ENCODE measurements at places on chromosomes 16 and 17.

DNA sequence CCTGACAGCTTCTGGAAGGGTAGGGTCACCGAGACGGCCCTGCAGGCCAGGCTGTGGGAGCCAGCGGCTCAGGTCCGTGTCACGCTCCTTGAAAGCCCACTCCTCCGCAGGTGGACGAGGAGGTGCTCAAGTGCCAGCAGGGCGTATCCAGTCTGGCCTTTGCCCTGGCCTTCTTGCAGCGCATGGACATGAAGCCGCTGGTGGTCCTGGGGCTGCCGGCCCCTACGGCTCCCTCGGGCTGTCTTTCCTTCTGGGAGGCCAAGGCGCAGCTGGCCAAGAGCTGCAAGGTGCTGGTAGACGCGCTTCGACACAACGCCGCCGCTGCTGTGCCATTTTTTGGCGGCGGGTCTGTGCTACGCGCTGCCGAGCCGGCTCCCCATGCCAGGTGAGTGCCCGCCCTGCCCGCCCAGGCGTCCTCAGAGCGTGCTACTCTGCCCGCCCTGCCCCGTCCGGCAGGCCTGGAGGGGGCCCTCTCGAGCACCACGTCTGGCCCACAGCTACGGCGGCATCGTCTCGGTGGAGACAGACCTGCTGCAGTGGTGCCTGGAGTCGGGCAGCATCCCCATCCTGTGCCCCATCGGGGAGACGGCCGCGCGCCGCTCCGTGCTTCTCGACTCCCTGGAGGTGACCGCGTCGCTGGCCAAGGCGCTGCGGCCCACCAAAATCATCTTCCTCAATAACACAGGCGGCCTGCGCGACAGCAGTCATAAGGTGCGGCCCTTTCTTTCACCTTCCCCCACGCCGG lies 1.3 kb downstream of the NAGS start:
- DNase-seq: peak; percentile 37

DNA sequence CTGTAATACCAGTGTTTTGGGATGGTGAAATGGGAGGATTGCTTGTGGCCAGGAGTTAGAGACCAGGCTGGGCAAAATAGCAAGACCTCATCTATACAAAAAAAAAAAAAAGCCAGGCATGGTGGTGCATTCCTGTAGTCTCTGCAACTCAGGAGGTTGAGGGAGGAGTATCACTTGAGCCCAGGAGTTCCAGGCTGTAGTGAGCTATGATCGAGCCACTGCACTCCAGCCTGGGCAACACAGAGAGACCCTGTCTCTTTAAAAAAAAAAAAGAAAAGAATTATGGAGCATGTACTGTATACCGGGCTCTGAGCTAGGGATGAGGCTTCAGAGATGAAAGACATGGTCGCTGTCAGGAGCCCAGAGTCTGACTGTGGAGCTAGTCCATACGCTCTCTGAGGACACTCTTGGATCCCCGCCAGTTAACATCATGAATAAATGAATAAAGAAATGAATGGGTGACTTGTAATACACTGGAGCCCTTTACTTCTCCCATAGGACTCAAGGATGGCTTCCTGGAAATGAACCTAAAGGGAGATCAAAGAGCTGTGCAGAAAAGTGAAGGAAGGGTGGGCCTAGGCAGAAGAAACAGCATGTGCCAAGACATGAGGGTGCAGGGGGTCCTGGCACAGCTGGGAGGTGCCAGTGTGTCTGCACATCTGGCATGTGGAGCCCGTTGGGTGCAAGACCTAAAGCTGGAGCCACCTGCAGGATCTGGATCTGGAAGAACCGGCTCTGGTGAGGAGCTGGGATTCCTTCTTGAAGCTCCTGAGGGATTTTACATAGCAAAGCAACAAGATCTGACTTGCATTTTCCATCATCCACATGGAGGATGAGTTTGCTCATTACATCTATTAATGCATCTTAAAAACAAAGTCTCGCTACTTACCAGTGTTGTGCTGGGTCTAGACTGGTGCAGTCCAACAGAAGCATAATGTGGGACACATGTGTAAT lies 120.4 kb downstream of the IRX3 start:
- no peak for DNase-seq

DNA sequence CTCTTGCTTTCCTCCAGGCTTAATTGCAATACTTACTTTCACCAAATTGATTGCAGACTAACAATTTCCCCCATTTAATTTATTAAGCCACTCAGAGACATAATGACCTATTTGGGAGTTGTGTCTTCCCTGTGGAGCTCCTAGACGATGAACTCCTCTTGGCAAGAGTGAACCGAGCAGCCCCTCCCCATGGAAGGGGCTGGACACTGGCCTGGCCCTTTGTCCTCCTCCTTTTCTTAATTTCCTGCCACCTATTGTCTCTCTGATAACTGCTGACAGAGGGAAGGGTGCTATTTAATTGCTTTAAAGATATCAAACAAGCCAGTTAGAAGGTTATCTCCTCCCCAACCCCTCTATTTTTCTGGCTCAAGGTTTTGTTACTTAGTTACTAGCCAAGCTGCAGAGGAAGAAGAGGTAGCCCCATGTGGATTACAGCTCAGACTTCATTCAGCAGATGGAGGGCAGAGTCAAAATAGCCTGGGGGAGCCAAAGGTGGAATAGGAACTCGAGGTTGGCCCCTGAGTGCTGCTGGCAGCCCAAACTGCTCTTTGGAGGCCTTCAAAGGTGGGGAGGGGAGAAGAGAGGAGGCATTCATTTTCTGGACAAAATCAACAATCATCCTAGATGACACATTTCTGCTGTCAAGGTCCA lies 3.7 kb upstream of the SSTR2 start:
- DNase-seq: no peak

- DNase-seq: no peak
These were observed 29.8 kb downstream of the SLC47A2 start for GRCh38 chr17:19686400-19687090.

GRCh38 chr16:83727018-83727417 lies 80.8 kb upstream of the HSBP1 start:
- DNase-seq: no peak

GRCh38 chr16:11310997-11311561 lies 29.9 kb upstream of the PRM1 start:
- DNase-seq: no peak

DNA sequence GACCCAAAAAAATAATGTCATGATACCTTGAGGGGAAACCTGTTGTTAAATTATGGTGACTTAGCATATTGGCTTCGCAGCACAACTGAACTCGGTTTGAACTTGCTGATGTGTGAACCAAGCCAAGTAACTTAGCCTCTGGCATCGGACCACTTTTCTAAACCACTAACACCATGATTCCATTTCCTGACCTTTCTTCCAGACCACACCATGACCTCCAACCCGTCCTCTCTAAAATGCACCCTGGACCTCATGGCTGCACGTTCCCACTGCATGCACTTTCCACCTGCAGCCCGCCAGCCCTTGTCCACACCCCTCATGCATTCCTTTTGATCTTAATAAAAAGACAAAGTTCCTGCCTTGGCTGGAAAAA lies 29.3 kb downstream of the DYNLRB2 start:
- DNase-seq: no peak

DNA sequence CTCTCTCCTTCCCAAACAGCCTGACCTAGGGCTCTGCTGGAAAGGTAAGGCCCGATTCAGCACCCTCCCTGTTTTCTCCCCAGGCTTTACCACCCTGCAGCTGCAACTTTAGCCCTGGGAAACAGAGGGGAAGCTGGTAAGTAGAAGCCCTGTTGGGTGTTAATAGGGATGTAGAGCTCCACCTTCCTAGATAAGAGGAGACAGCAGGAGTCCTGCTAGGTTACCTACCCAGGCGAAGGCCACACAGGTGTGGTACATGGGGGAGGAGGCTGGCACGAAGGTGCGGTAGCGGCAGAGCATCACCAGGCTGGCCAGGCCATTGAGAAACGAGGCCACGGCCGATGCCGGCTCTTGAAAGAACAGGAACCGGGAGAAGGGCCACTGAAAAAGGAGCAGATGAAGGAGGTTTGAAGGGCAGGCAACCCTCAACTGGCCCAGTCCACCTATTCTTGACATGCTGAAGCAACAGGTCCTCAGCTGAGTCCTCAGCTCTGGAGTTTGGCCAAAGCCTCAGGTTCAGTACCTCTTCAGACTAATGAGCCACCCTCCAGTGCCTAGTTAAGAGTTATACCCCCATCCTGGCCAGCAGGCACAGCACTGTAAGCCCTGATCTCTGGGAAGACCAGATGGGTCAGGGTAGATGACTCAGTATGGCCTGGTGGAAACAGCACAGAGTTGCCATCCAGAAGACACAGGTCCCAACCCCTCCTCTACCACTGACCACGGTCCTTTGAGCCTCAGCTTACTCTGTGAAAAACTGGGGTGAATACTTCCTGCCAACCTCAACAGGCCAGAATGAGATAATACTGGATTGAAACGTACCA lies 3.3 kb downstream of the PGAP3 start:
- no peak for DNase-seq

GRCh38 chr16:66263168-66263972 lies 103.1 kb upstream of the CDH5 start:
- no peak for DNase-seq

GRCh38 chr17:31459716-31460115 lies 68.2 kb downstream of the RAB11FIP4 start:
- DNase-seq: no peak

GRCh38 chr16:82682767-82683166 lies 56.0 kb downstream of the CDH13 start:
- no peak for DNase-seq

- DNase-seq: no peak
These were observed 1.3 kb upstream of the NOL3 start for GRCh38 chr16:67169011-67169451.

DNA sequence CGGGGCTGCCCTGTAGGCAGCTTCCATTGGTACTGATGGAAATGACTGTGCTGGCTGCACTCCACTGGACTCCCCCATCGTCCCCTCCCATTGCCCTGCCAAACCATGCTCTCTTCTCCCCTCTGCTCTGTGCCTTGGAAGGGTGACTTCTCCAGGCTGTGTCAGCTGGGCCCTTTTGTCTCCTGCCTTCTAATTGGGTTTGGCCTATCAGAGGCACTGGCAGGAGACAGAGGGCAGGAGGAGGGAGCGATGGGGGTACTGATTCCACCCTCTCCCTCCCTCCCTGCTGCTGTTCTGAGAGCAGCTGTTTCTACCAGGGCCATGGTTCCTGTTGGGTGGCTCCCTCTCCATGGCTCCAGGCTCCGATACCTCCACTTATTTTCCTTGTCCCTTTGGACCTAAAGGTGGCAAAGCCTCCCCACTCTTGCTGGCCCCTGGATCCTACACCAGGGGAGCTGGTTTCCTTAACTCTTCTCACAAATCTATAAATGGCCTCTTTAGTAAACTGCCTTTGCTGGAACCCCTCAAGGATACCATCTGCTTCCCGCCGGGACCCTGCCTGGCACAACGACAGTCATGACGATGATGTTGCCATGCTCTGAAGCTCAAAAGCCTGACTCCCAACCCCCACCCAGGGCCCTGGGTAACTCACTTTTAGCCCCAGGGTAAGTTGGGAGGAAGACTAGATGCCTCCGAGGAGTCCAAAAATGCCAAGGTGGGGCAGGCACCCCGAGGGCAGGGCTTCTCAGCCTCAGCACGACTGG lies 123.8 kb upstream of the RPL38 start:
- DNase-seq: no peak

DNA sequence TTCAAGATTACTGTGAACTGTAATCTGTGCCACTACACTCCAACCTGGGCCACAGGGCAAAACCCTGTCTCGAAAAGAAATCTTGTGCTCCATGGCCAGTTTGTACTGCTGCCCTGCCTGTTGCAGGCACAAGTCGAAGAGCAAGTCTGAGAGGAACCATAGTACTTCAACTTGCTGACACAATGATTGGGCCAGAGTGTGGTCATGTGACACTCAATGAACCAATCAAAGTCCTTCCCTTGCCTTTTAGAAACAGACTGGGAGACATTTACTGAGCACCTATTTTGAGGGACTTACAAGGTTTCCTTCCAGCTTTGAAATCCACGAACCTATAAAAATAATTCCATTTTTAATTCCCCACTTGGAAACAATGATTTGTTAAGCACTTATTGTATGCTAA lies 39.8 kb upstream of the TMC5 start:
- DNase-seq: no peak

GRCh38 chr16:10919003-10919351 lies 23.3 kb downstream of the DEXI start:
- DNase-seq: no peak

DNA sequence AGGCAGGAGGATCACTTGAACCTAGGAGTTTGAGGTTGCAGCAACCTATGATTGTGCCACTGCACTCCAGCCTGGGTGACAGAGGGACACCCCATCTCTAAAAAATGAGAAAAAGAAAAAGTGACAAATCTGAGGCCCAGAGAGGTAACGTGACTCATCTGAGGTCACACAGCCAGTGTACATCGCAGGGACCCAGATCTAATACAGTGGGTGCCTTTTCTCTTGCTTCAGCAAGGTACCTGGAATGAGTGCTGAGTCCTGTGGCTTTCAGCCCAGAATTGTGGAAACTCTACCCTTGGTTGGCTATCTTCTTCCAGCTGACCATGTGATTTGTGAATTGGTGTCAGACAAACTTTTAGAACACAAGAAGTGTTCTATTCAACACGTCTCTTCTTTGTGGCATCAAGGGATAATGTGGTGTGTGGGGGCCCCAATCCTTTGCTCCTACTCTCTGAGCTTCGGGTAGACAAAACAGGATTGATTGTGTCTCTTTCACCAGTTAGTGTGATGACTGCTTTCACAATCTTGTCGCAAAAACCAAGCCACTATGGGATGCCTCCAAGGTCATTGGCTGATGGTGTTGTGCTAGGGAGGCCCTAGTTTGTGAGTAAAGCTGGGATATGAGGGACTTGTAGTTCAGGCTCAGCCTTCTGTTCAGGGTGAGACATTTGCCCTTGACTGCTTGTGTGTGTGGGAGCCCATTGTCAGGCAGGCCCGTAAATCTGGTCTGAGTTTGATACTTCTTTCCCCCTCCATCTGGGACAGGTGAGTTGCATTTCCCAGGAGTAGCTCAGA lies 71.0 kb downstream of the MSI2 start:
- DNase-seq: no peak

DNA sequence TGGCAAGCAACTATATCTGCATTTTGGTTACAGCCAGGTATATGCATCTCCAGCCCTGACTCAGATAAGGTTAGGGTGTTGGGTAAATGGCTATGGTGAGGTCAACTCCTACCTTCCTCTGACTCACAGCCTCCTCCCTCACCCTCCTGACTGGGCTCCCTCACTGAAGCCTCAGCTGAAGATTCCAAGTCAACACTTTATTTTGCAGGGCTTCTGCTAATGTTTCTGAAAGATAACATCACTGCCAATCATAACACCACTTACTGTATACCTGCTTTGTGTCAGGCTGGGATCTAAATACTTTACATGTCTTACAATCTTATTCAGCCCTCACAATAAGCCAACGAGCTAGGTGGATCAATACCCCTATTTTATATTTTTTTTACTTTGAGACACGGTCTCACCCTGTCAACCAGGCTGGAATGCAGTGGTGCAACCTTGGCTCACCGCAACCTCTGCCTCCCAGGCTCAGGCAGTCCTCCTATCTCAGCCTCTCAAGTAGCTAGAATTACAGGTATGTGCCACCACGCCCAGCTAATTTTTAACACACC lies 47.8 kb upstream of the GCSH start:
- DNase-seq: no peak

GRCh38 chr17:6138761-6139446 lies 68.7 kb downstream of the WSCD1 start:
- DNase-seq: no peak
